SW 1271 (cell line): ENCODE measurements at places on chromosomes 16 and 17.

- no peak for DNase-seq
Observed at GRCh38 chr17:1095090-1095852, 84.5 kb downstream of the ABR start.

GRCh38 chr16:31181102-31181830, 1.3 kb downstream of the FUS start:
- no peak for DNase-seq

DNA sequence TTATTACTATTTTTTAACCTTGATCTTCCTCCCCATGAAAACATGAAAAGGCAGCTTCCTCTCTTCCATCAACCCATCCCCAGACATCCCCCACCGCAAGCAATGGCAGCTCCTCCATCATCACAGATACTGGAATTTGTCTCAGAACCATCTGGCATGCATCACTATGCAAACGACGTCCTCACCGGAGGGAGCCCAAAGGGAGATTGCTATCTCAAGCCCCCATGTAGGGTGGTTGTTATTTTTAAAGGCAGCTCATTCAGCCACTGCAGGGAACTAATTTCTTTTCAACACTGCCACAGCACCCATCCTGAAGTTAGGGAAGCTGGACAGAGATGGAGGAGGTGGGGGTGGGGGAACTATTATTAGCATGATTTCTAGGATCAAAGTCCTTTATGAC, 222.5 kb downstream of the FOXL1 start:
- DNase-seq: no peak

- no peak for DNase-seq
Observed at GRCh38 chr17:45841883-45842525, 2.7 kb upstream of the SPPL2C start.

DNA sequence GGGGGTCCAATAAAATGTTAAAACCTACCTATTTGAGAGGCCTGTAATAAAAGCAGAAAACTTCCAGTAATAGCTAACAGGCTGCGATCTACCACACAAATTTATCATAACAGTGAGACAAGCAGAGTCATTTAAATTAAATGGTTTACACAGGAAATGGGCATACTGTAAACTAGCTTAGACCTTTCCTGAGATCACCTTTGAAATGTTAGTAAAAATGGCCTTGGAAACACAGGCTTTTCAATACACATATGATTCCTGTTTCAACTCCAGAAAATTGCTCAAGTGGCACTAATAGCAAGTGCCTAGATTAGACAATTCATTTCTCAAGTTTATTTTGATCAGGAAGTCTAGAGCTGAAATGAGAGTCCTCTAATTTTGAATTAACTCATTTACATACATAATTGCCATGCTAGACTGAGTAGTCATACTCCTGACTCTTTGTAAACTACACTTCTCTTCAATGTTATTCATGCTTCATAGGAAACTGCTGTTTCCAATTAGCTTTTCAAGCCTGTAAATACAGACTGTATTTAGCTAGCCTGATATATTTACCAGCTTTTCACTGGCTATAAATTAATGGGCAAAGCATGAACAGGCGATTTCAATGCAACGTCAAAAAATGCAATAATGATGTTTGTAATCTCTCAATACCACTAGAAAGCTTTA, 43.3 kb downstream of the PARN start:
- DNase-seq: no peak

- DNase-seq: no peak
Observed at GRCh38 chr17:12909046-12909445, 108.8 kb downstream of the ELAC2 start.

- DNase-seq: no peak
Observed at GRCh38 chr17:68351395-68351794, 60.1 kb downstream of the ARSG start.

DNA sequence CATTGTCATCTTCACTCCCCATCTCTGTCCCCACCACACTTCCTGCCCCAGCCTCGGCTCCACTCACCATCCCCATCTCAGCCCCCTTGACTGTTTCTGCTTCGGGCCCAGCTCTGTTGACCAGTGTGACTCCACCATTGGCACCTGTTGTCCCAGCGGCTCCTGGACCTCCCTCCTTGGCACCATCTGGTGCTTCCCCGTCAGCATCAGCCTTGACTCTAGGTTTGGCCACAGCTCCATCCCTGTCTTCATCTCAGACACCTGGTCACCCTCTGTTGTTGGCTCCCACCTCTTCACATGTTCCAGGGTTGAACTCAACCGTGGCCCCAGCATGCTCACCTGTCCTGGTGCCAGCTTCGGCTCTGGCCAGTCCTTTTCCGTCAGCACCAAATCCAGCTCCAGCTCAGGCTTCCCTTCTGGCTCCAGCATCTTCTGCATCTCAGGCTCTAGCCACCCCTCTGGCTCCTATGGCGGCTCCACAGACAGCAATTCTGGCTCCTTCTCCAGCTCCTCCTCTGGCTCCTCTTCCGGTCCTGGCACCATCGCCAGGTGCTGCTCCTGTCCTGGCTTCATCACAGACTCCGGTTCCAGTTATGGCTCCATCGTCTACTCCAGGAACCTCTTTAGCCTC, 24.4 kb upstream of the PHKG2 start:
- DNase-seq: no peak

DNA sequence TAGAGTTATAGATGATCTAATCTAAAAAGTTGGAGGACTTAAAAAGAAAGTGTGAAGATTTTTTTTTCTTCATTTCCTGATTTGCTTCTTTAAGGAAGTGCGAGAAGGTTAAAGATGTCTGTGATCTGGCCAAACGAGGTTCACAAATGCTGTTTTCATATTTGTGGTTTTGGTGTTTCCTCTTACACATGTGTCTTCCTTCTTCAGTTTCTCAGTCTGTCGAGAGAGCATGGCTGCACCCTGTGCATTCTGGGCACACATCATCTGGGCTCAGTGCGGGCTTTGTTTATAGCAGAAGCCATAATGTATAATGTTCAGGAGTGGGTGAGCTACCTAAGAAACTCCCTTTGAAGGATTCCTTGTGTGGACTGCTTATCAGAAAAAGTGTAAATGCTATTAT, 260.4 kb upstream of the TBX2 start:
- no peak for DNase-seq

DNA sequence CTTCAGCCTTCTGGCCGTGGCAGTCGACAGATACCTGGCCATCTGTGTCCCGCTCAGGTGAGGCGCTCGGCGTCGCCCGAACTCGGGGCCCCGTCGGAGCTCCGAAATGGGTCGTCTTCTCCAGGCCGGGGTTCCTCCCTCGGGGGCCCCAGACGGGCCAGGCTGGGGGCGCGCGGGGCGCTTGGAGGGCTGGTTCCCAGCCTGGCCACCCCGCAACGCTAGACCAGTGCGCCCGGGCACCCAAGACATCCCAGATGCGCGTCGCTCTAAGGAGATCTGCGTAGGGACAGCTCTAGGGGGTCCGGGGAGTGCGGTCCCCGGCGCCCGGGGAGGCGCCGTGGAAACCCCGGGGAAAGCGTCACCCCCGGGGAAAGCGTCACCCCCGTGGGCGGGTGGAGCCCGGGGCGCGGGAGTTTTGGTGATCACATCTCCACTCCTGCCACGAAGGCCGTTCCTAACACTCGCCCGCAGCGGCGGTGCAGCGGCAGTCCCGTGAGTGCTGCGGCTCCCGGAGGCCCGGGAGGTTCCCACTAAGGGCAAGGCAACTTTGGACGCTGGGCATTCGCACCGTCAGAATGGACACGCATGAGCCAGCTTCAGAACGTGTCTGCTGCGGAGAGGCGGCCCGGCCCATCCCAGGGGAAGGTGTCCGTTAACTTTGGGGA, 729 bp downstream of the ADORA2B start:
- no peak for DNase-seq

DNA sequence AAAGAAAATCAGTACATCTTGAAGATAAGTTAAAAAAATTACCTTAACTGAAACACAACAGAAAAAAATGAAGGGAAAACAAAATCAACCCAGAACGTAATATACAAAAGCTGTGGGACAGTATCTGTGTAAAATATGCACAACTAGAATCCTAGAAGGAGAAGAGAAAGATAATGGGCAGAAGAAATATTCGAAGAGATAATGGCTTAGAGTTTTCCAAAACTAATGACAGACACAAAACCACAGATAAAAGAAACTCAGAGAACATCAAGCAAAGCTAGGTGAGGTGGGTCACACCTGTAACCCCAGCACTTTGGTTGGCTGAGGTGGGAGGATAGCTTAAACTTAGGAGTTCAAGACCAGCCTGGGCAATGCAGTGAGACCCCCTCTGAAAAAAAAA, 117.1 kb downstream of the TRIM37 start:
- DNase-seq: no peak

DNA sequence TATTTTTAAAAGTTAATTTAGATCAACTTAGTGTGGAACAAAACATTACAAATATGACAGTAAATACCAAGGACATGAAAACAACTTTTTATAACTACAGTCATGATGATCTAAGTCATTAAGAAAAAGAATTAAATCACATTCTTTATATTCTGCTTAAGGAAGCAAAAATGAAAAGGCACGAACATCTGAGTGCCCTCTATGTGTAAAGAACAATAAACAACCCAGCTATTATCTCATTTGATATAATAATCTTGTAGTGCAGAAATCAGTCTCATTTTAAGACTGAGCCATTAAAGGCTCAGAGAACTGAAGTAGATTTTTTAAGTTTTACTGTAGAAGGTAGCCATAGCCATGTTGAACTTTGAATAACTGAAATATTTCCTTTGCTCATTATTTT, 13.4 kb downstream of the MYO1D start:
- DNase-seq: no peak

DNA sequence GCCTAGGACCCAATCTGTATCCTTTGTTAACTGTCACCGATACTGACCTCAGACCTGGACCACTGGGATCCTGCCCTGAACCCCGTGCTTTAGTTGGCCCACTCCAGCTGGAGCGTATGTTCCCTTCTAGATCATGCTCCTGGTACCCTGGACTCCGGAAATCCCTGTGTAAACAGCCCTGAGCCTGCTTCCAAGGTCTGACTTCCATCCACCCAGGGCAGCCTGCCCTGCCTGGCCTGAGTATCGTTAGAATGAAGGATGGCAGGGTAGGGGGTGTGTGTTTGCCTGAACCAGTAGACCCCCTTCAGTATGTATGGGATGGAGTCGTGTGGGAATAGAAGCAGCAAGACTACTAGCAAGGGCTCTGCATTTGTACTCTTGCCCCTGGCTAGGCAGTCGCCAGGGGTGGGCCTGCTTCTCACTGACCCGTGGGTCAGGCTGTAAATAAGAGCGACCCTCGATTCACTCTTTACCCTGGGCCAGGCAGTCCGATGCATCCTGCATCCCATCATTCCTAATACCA, 691 bp upstream of the TMEM98 start:
- no peak for DNase-seq

- no peak for DNase-seq
Observed at GRCh38 chr17:71330099-71330375, 790.8 kb upstream of the SOX9 start.

DNA sequence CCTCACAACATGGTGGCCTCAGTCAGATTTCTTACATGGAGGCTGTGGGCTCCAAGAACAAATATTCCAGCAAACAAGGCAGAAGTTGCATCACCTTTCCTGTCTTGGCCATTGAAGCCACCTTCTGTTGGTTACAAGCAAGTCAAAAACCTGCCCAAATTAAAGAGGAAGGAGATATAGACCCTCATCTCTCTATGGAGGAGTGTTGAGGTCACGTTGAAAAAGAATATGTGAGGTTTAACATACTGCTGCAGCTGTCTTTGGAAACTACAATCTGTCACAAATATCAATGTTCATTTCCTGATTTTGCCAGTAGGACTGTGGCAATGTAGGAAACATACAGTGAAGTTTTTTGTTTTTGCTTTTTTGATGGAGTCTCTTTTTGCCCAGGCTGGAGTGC, 211.4 kb downstream of the COPRS start:
- no peak for DNase-seq

- no peak for DNase-seq
Observed at GRCh38 chr16:67571464-67571863, 9.1 kb downstream of the CTCF start.

GRCh38 chr16:64269756-64270155, 852.1 kb downstream of the CDH11 start:
- DNase-seq: no peak

- DNase-seq: no peak
Observed at GRCh38 chr17:16878606-16879005, 93.3 kb downstream of the TNFRSF13B start.

- no peak for DNase-seq
Observed at GRCh38 chr17:80874866-80875445, 116.7 kb upstream of the CHMP6 start.

DNA sequence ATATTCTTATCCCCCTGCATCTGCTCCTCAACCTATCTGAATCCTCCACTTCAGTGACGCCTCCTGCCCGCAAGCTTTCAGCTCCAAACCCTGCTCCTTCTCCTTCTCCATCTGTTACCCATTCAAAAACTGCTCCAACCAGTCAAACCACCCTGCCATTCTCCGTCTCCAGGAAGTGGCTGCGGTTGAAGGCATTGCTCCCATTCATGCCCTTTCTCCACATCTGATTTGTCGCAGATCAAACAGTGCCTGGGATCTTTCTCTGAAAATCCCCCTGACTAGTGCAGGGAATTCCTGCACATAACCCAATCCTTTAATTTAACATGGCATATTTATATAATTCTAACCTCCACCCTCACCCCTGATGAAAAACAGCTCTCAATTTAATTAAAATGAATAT, 56.3 kb downstream of the SLFN5 start:
- no peak for DNase-seq

GRCh38 chr17:7167832-7168231, 11.3 kb downstream of the ASGR1 start:
- DNase-seq: no peak

GRCh38 chr16:89476379-89476778, 14.0 kb downstream of the ANKRD11 start:
- DNase-seq: no peak

- no peak for DNase-seq
Observed at GRCh38 chr17:28712032-28712704, 480 bp upstream of the PROCA1 start.

- DNase-seq: no peak
Observed at GRCh38 chr16:11057711-11058345, 113.5 kb downstream of the CLEC16A start.

DNA sequence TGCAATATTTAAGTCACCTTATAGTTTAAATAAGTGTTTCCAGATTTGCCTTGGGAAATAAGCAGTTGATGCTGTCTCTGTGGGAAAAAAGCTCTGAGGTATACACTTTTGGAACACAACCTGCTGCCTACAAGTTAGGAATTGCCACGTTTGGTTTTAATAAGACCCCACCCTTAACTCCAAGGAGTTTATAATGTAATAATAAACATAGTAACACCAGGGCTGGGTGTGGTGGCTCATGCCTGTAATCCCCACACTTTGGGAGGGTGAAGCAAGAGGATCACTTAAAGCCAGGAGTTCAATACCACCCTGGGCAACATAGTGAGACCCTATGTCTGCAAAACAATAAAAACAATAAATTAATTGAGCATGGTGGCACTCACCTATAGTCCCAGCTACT, 15.9 kb upstream of the SMG1 start:
- no peak for DNase-seq

- no peak for DNase-seq
Observed at GRCh38 chr16:70437582-70438557, 1.0 kb downstream of the ST3GAL2 start.

DNA sequence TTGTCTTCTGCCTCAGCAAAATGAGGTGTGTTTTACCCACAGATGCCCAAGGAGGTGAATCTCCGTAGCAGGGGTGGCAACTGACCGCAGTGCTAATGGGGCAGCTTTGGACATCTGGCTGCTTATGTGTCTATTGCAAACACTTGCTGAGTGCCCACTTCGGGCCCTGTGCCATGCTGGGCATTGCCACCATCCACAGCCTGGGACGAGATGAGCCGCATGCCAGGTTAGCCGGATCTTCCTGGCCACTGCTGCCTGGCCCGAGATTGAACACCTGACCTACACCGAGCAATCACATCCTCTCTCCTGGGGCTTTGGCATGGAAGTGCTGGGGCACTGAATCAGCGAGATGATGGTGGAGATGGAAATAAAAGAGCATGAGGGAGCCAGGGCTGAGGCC, 238.7 kb downstream of the GSG1L start:
- DNase-seq: no peak
